Hepatocyte (in vitro differentiated cells): ENCODE measurements at places on chromosomes 11 and 22. TPM values are rescaled to one million over a fixed set of nuclear protein-coding genes. Genes with fewer than 3 reads are reported as not detected.

DNA sequence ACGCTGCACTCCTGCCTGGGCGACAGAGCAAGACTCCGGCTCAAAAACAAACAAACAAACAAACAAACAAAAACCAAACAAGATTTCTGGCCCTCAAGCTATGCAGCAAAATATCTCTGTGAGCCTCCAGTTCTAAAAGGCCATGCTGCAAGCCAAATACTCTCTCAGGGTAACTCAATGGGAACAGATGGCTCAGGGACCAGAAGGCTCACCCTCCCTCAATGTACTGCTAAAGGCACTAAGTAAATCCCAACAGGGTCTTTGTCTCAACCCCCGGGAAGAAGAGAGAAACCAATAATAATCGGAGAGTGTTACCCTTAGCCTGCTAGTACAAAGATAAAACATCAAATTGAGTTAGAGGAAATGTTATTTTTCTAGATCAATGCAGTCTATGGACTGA lies 119.7 kb upstream of the ZC3H12C start:
- H3K36me3 ChIP-seq: no peaks in the 10 kb centered on the region
- no peak overlapping the region for H3K4me3 ChIP-seq

Gene VWCE
- polyA plus RNA-seq: 11.0 and 13.4 TPM in 2 replicates

GRCh38 chr11:73286240-73286810 lies 14.2 kb downstream of the P2RY6 start:
- H3K27me3 ChIP-seq: no peaks in the 10 kb centered on the region
- no peak overlapping the region for H3K27ac ChIP-seq
- no peak for DNase-seq
- peaks cover 13% of the 10 kb centered on the region for H3K4me1 ChIP-seq
- no peaks in the 10 kb centered on the region for H3K36me3 ChIP-seq

Gene ZBTB16
- 52.3 and 67.5 TPM in 2 replicates for polyA plus RNA-seq

DNA sequence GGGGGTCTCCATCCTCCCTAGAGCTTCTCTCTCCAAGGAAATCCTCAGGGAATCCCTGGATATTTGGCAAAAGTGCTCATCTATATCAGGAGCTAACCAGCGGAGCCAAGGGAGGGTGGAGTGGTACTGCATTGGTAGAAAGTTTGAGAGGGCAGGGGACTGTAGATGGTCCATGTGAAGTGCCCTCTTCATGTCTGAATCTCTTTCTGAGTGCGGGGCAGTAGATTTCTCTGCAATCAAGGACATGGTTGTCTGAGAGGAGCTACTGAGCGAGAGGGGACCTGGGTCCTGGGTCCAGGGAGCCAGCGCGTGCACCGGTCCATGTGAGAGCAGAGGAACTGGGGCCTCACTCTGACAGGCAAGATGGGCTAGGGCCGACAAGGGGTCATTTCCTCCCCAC lies 701 bp downstream of the DIXDC1 start:
- no peaks in the 10 kb centered on the region for H3K27me3 ChIP-seq
- peak overlapping the region; percentile 73 for H3K4me3 ChIP-seq
- H3K36me3 ChIP-seq: no peaks in the 10 kb centered on the region
- H3K27ac ChIP-seq: peak overlapping the region; percentile 84

Gene TRIM49
- polyA plus RNA-seq: not detected in 2 replicates

GRCh38 chr22:20107471-20107901 lies 8.4 kb upstream of the RANBP1 start:
- H3K4me3 ChIP-seq: no peak overlapping the region
- no peaks in the 10 kb centered on the region for H3K36me3 ChIP-seq
- H3K27ac ChIP-seq: no peak overlapping the region
- no peaks in the 10 kb centered on the region for H3K27me3 ChIP-seq
- DNase-seq: no peak

DNA sequence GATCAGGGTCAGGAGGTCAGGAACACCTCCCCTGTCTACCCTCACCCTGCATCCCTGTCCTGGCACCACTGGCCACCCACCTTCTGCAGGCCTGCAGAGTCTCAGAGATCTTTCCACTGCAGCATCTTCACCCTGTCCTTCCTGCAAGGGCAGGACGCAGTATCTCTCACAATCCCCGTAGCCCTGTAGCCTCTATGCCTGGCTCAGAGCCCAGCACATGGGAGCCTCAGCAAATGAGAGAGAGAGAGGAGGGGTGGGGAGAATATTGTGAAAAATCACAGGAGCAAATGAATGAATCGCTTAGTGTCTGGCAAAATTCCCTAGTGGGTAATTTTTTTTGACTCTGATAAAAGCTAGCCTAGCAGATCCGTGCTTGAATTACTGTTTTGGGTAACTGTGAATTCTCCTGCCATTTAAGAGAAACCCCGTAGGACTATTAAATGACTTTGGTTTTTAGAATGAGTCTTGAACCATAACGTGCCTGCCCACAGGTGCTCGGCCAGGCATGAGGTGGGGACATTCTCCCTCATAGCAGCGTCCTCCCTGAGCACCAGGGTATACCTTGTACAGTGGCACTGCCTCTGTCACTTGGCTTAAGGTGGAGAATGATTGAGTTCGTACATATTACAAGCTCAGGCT lies 91.5 kb downstream of the MORC2 start:
- no peak overlapping the region for H3K4me3 ChIP-seq
- no peaks in the 10 kb centered on the region for H3K27me3 ChIP-seq
- H3K36me3 ChIP-seq: no peaks in the 10 kb centered on the region
- H3K27ac ChIP-seq: no peak overlapping the region
- peak; percentile 52 for DNase-seq

DNA sequence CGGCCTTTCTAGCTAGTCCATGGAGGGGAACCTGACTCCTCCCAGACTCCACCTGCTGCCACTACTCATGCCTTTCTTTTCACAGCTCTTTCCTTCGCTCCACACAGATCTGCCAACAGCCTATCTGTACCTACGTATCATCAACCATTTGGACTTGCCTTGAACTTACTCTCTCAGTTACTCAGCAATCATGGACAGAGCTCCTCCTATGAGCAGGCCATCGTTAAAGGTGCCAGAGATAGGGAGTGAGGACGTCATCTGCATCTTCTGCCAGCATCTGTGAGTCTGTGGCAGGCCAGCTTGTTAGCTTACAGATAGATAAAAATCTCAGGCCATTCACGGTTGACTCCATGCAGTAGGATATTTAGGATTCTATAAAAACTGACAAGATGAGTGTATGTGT lies 162.9 kb upstream of the ZBED5 start:
- no peak overlapping the region for H3K4me3 ChIP-seq
- no peaks in the 10 kb centered on the region for H3K36me3 ChIP-seq
- no peak for DNase-seq
- H3K27me3 ChIP-seq: no peaks in the 10 kb centered on the region

GRCh38 chr11:59992425-59992824 lies 24.6 kb upstream of the OOSP4B start:
- no peaks in the 10 kb centered on the region for H3K36me3 ChIP-seq
- no peak overlapping the region for H3K27ac ChIP-seq
- no peaks in the 10 kb centered on the region for H3K4me1 ChIP-seq
- no peaks in the 10 kb centered on the region for H3K27me3 ChIP-seq
- no peak overlapping the region for H3K4me3 ChIP-seq
- DNase-seq: no peak

Gene KDM4E
- not detected in 2 replicates for polyA plus RNA-seq

DNA sequence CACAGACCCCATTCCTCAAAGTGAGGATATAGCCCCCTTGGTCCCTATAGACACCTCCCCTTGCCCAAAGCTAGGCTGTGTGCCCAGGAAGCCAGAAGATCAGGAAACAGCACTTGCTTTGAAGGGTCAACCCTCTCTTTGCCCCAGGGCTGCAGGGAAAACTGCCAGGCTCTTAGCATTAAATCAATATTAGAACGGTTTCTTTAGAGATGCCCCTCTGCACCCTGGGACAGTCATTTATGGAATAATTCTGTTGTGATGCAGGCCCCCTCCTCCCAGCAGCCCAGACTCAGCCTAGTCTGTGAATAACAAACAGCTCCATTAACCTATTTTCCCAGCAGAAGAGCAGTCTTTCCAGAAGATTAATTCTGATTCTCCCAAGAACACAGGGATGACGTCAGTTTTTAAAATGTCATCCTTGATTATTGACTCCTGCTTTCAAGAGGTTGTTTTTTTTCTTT lies 11.6 kb upstream of the CAPN5 start:
- no peak overlapping the region for H3K4me3 ChIP-seq
- no peak overlapping the region for H3K27ac ChIP-seq
- no peaks in the 10 kb centered on the region for H3K4me1 ChIP-seq
- no peaks in the 10 kb centered on the region for H3K36me3 ChIP-seq
- no peaks in the 10 kb centered on the region for H3K27me3 ChIP-seq

- DNase-seq: no peak
- no peaks in the 10 kb centered on the region for H3K36me3 ChIP-seq
- no peak overlapping the region for H3K4me3 ChIP-seq
- H3K4me1 ChIP-seq: peaks cover 10% of the 10 kb centered on the region
- no peak overlapping the region for H3K27ac ChIP-seq
- H3K27me3 ChIP-seq: no peaks in the 10 kb centered on the region
Observed at GRCh38 chr11:45215098-45215865, 68.8 kb downstream of the PRDM11 start.

GRCh38 chr11:108847298-108847990 lies 182.6 kb downstream of the DDX10 start:
- no peaks in the 10 kb centered on the region for H3K36me3 ChIP-seq
- no peak overlapping the region for H3K4me3 ChIP-seq
- DNase-seq: no peak
- H3K27me3 ChIP-seq: no peaks in the 10 kb centered on the region
- no peak overlapping the region for H3K27ac ChIP-seq

Gene JHY
- 1.8 and 3.0 TPM in 2 replicates for polyA plus RNA-seq

DNA sequence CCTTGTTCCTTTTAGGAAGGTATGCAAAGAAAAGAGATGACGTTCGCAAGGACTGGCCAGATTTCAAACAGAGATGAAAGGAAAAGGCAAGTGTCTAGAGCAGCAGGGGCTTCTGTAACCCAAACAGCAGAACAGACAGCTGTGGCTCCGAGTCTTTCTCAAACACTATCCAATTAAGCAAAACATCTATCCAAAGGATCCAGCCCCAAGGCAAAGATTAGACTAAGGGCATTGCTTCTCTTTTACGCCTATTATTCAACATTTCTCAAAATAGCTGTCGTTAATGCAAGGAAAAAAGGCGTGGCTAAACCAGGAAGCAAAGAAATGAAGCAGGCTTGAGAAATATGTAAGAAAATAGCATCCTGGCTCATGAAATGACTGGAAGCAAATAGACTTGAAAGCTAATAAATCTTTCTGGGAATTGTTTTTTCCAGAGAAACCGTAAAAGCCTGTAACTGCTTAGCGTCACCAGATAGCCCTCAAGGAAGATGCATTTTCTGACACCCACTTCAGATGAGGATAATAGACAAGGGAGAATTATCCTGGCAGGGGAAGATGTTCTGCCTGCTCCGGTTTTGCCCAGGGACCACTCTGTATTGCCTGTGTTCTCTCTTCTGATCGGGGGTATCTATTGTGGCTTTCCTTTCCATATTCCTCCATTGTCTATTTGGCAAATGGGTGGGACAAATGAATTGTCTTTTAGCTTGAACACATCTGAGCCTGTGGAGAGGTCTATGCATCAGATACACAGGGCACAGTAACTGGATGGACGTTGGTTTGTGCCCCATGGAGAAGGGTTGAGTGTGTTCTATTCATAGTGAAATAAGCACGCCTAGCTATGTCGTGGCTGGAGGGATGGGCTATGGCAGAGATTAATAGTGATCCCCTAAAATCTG lies 20.2 kb downstream of the C11orf96 start:
- peaks cover 4% of the 10 kb centered on the region for H3K4me1 ChIP-seq
- H3K4me3 ChIP-seq: no peak overlapping the region
- peak overlapping the region; percentile 29 for H3K27ac ChIP-seq
- H3K27me3 ChIP-seq: no peaks in the 10 kb centered on the region
- no peaks in the 10 kb centered on the region for H3K36me3 ChIP-seq
- DNase-seq: peak; percentile 41

Gene KCNE3
- 8.7 and 9.6 TPM in 2 replicates for polyA plus RNA-seq

GRCh38 chr11:75219869-75220268 lies 20.7 kb upstream of the TPBGL start:
- H3K27ac ChIP-seq: no peak overlapping the region
- no peak overlapping the region for H3K4me3 ChIP-seq
- no peaks in the 10 kb centered on the region for H3K4me1 ChIP-seq

Gene SLC2A11
- polyA plus RNA-seq: 15.0 and 20.9 TPM in 2 replicates

GRCh38 chr22:37260901-37261336 lies 16.9 kb upstream of the RAC2 start:
- no peaks in the 10 kb centered on the region for H3K27me3 ChIP-seq
- DNase-seq: peak; percentile 79
- H3K4me1 ChIP-seq: peaks cover 15% of the 10 kb centered on the region
- H3K36me3 ChIP-seq: no peaks in the 10 kb centered on the region
- H3K4me3 ChIP-seq: no peak overlapping the region

DNA sequence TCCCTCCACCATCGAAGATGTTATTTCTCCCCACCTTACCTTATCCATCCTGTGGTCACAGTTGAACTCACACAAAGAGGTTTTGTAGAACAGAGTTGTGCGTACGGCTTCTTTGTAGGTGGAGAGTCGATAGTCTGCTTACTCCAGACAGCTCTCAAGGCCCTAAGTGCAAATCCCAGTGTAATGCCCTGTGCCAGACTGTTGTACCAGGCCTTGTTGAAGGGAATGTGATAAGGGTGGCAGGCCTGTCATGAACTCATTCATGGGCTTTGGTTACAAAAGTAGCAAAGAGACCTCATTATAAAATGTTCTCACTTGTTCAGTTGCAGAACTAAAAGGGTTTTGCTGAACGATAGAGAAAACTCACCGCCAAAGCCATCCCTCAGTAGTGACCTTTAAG lies 288.7 kb upstream of the CADM1 start:
- H3K27me3 ChIP-seq: no peaks in the 10 kb centered on the region
- no peak for DNase-seq
- H3K27ac ChIP-seq: no peak overlapping the region
- no peaks in the 10 kb centered on the region for H3K36me3 ChIP-seq
- H3K4me1 ChIP-seq: no peaks in the 10 kb centered on the region

Gene RAC2
- polyA plus RNA-seq: 9.9 and 11.3 TPM in 2 replicates

DNA sequence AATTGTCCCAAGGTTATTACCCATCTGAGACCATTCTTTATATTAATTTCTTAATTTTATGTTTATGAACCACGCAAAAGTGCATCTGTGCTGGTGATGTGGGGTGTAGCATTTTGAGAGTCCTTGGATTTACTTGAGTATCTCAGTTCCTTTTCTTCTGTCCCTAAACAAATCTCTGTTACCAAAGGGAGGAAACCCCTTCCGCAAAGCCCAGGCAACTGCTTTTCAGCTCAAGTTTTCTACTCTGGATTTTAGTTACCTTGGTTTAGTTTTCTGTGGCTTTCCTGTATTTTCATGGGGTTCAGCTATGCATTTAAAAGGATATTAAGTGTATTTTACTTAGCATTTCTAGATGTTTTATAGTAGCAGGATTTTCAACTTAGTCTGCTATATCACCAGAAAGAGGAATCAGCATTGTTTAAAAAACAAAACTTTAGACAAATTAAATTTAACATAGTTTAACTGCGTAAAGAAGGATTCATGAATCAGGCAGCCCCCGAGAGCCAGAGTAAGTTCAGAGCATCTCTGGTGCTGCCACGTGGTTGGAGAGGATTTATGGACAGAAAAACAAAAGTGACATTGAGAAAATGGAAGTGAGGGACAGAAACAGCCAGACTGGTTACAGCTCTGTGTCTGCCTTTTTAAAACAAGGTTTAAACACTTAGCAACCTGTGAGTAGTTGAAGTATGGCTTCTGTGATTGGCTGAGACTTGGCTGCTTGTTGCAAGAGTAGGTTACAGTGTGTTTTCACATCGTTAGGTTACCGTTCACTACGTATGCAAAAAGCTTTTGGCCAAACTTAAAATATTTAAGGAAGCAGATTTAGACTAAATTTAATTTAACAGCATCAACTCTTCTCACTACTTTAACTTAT lies 9.6 kb downstream of the ADM start:
- no peak overlapping the region for H3K27ac ChIP-seq
- H3K36me3 ChIP-seq: no peaks in the 10 kb centered on the region
- H3K27me3 ChIP-seq: no peaks in the 10 kb centered on the region
- peak; percentile 48 for DNase-seq
- peaks cover 6% of the 10 kb centered on the region for H3K4me1 ChIP-seq
